AG04449 (cell line): ENCODE measurements at places on chromosomes 6 and 20.

GRCh38 chr20:5433352-5433751 is 116.6 kb upstream of the PROKR2 start:
- no peak for DNase-seq

- DNase-seq: no peak
Measured at GRCh38 chr6:142695016-142695415, 250.0 kb downstream of the HIVEP2 start.

- DNase-seq: peak; percentile 16
Measured at GRCh38 chr20:44407402-44408184, 52.1 kb downstream of the HNF4A start.

DNA sequence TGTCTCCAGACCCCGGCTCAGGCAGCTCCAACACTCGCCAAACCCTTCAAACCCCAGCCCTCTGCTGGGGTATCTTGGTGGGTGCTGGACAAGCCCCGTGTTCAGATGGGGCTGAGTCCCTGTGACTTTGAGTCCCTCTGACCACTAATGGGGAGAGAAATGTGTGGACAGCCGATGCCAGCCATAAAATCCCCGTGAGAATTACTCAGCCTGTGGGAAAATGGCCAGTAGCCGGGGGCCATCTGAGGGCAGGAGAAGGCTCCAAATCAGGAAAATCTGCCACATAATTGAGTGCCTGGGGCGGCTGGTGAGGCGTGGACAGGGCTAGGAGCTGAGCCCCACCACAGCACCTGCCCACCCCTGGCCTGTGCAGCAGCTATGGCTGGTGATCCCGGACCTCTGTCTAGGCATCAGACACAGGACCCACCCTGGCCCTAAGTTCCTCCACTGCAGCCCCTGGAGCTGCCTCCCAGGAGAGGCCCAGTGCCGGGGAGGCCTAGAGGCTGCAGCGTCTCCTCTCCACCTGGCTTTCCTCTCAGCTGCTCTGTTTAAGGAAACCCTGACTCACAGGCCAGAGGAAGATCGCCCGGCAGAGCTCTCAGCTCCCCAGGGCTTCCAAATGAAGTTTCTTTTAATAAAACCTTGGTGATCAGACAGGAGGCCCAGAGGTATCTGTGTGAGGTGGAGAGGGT is 53.7 kb upstream of the SLCO4A1 start:
- DNase-seq: no peak

GRCh38 chr20:63979557-63980316 is at the start of gene SAMD10:
TSS of gene SAMD10 (minus strand) at chr20:63979642. CDS start at chr20:63979467, 175 bp downstream.
- no peak for DNase-seq

DNA sequence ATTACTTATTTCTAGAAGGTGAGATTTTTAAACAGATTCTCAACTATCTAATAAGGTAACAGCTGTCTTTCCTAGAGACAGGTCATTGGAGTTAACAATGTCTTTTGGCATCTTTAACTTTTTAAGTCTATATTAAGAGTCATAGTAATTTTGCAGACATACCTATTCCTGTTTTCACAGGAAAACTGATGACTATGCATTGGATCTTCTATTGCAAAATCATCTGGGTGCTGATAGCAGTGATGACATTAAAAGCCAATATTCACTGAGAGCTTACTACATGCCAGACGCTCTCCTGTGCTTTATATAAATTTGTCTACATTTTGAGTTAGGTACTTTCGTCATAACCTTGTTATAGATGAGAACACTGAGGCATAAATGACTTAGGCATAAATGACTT is 462.4 kb upstream of the MARCKS start:
- DNase-seq: no peak

DNA sequence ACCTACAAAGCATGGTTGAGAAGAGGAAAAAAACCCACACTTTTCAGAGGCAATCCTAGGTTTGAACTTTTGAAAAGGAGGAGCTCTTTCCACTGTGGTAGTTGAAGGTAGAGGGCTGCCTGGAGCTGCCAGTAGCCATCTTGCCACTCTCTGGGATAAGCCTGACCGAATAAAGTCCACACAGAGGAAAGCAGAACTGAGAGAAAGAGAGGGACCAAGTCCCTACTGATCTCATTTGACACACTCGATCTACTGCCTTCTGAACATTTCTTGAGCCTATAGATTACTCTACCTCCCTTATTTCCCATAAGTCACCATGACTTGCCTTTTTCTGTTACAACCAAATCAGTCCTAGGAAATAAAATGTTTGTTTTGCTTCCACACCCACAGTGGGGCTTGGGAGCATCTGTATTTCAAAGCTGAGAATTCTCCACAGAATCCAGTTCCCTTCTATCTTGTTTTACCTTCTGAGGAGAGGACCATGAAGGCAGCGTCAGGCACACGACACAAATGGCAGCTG is 147.0 kb upstream of the PTPRK start:
- DNase-seq: no peak

GRCh38 chr20:56929606-56930005 is 300.5 kb downstream of the TFAP2C start:
- no peak for DNase-seq

GRCh38 chr6:107866606-107867301 is 42.6 kb upstream of the SCML4 start:
- DNase-seq: no peak

- no peak for DNase-seq
Measured at GRCh38 chr6:13581700-13582229, 7.4 kb downstream of the SIRT5 start.

DNA sequence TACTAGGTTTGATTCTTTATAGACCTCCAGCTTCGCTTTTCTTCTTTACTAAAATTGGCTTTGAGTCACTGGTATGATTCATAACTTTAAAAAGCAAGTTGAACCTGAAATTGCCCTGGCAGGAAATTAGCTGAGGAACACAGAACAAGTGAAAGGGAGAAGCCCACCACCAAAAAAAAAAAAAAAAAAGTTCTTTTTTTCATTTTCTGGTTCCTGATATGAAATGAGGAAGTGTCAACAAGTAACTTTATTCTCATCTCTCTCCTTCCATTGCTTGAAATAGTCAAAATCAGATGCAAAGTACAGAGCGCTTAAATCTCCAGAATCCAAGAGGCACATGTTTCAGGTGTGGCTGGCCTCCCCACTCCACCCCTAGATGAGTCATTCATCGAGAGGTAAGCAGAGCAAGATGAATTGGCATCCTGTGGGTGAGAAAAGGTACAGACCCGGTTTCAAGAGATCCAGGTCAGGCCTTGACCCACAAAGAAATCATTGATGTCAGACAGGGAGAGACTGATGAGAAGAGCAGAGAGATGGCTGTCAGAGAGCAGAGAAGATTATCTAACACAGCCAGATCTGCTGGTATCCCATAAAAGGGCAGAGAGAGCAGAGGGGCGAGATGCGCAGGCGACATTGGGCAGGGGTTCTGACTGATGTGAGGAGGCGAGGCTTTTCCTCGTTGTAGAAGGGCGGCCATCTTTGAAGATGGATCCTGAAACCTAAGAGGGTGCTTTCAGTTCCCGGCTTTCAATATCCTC is 54.8 kb upstream of the MBOAT1 start:
- no peak for DNase-seq

- no peak for DNase-seq
Measured at GRCh38 chr6:135974426-135974825, 122.9 kb downstream of the PDE7B start.

DNA sequence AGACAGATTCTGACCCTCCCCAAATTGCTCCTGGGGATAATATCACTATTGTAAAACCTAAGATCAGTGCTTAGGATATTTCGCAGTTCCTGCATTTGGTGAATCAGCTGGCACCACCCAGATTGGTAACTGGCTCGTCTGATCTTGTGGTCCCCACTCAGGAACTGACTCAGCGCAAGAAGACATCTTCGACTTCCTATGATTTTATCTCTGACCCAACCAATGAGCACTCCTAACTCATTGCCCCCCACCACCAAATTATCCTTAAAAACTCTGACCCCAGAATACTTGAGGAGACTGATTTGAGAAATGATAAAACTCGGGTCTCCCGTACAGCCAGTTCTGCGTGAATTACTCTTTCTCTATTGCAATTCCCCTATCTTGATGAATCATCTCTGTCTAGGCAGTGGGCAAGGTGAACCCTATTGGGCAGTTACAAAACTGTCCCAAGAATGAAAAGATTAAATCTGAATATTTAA is 55.7 kb upstream of the PRND start:
- DNase-seq: no peak

DNA sequence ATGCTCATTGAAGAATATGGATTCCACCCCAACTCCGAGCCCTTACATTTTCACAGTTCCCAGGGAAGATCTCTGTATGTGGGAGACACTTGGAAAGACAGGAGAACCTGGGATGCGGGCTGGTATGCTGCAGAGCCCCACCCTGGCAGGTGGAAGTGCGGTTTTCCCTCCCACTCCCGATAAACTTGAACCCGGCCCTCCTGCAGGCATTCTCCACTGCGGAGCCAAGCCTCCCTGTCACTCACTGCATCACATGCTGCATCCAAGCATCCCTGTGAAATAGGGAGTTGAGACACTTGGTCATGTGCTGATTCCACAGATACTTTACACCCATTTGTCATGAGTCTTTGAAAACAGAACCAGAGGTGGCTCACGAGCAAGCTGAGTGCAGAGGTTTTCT is 35.4 kb downstream of the TMEM242 start:
- no peak for DNase-seq

- DNase-seq: no peak
Measured at GRCh38 chr6:154039231-154039842, at the start of gene OPRM1. TSS of gene OPRM1 (plus strand) at chr6:154039240. CDS start at chr6:154039545, 305 bp downstream.

- no peak for DNase-seq
Measured at GRCh38 chr20:17794400-17794799, 94.6 kb downstream of the BANF2 start.

DNA sequence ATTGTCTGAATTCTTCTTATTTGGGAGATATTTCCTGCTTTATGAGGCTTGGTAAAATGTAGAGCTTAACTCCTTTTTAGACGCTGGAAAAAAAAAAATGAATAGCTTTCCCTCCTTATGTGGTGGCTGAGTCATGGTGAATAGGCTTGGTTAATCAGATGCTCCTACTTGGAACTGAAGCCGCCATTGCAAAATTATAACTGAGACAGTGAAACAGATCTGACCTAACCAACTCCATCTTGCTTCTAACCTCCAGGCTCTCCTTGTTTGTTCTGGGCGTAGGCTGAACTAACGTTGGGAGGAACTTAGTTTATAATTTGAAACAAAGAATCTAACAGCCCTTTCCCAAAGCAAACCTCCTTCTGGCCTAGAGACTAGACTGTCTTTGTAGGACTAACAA is 43.2 kb upstream of the PLCB4 start:
- DNase-seq: peak; percentile 36

DNA sequence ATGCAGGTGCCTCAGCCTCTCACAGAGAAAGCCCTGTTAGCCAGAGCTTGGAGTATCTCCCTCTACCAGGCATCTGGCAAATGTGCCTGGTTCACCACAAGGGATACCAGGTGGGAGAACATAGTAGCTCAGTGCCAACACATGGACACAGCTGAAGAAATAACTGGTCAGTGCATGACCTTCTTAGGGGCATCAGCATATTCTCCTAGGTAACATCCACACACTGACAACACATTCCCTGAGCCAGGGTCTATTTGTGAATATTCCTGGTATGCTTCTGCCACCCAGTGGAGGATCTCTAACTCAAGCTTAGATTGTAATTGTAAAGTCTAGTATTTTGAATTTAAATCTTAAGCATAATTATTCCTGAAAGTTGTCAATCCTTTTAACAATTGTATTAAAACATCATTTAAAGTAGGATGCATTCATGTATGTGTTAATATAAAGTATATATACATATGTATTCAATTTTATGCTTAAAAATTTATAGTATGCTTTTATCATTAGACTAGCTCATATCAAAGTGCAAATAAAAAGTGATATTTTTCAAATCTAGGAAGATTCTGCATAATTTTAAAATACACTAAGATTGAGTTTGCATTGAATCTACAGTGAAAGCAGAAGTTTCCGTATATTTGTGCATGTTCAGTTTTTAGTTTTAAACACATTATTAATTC is 45.3 kb upstream of the COL21A1 start:
- DNase-seq: peak; percentile 17

DNA sequence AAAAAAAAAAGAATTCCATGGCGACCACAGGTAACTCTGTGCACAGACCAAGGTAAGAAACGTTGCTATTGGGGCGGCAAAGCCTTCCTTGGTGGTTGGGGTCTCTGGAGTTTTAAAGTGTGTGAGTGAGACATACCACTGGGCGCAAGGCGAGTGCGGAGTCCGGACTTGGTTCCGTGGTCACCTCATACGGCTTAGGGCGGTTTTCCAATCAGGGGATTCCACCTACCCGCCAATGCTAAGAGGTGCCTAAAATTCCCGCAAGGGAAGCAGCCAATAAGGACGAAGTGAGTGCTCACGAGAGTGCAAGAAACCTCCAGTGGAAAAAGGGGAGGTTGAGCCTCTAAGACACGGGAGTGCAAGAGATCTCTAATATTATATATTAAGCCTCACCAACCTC is 68.6 kb upstream of the PRSS16 start:
- no peak for DNase-seq

GRCh38 chr6:152472325-152472724 is 164.8 kb downstream of the SYNE1 start:
- no peak for DNase-seq

GRCh38 chr6:111563581-111563980 is 42.1 kb downstream of the TRAF3IP2 start:
- no peak for DNase-seq

GRCh38 chr6:99589290-99589672 is 17.4 kb upstream of the PRDM13 start:
- DNase-seq: no peak
